ENCODE measurements at places on chromosomes 1 and 21.

GRCh38 chr1:70922196-70922595, 125.4 kb downstream of the PTGER3 start:
- DNase-seq = no peak

DNA sequence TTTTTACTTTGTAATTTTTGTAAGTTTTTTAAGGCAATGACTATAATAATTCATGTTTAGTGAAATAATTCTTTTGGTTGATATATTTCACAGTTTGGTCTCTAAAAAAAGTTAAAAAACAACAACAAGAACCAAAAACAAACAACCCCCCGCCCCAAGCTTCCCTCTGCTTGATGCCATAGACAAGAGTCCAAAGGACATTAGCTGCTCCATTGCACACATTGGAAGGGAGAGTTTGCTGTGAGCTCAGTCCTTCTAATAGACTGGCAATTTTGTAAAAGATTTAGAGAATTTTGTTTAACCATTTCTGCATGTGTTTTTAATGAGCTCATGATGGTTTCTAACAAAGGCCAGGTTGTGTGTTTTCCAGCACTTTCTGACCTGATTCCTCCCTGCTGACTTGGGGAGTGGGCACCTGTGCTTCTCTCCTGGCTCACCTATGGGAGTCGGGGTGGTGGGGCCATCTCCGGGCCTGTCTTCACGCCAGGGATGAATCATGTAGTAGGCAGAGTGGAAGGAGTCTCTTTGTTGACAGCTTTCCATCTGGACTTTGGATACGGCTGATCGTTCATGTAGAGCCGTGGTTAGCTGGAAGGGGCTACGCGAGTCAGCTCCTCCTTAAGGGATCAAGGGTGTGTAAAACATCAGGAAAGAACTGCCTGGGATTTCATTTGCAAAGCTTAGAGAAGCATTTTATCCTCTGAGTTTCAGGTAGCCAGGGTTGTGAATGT, 14.1 kb downstream of the ZBTB18 start:
- DNase-seq = no peak

DNA sequence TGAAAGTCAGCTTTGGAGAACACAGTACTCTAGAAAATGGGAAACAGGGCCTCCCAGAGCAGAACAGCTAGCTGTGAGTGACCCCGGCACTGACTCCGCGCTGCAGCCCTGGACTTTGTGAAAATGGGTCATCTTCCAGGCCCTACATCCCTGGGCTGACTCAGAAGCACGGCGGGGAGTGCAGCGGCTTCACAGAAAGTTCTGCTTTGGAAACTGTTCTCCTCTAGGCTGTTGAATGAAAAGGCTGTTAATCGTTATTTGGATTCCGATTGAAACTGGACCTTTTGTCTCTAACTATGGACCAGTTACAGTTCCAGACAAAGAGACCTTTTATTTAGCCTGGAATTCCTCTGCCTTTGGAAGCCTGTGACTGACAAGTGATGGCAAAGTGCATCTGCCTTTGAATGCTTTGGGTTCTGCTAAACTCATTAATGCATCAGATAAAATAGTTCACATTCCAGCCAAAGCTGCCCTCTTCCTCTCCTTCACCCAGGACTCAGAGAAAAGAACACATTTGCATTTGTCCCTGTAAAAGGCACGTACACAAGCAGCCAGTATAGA, 144.9 kb upstream of the HOOK1 start:
- no peak for DNase-seq

DNA sequence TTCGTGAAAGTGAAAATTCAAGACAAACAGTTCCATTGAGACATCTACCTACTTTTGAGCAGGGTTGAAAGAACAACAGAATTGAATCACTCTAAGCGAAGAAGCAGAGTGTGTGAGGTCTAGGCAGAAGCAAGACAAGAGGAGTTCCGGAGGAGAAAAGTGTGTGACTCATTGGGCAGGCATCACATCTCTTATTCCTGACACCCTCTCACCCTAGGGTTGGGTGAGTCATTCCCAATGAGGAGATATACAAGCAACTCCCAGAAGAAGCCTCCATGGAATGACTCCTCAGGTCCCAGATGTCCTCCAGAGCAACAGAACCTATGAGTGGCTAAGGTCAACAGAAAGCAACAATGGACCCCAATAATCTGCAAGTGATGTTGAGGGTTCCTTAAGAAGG, 138.1 kb downstream of the TPR start:
- DNase-seq = no peak

DNA sequence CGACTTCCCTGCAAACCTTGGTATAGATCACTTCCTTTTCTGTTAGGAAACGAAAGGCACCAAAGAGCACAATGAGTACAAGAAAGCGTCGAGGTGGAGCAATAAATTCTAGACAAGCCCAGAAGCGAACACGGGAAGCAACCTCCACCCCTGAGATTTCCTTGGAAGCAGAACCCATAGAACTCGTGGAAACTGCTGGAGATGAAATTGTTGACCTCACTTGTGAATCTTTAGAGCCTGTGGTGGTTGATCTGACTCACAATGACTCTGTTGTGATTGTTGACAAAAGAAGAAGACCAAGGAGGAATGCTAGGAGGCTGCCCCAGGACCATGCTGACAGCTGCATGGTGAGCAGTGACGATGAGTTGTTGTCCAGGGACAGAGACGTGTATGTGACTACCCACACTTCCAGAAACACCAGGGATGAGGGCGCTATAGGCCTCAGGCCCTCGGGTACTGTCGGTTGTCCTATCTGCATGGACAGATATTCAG, 18.5 kb downstream of the FAM89A start:
- no peak for DNase-seq

DNA sequence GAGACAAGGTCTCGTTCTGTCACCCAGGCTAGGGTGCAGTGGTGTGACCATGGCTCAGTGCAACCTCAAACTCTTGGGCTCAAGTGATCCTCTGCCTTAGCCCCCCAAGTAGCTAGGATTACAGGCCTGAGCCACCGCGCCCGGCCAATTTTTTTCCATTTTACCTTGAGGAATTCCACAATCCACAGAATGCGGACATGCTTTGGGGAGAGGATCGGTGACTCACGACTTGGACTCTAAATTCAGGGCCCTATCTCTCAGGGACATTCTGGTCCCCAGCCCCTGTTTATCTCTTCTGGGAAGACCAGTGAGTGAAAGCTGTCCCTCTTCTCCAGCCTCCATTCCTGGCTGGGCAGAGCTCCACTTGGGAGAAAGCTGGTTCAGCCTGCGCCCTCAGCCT, 5.2 kb downstream of the PADI1 start:
- DNase-seq = no peak

GRCh38 chr21:31730712-31731055, 1.2 kb downstream of the SCAF4 start:
- no peak for DNase-seq

- no peak for DNase-seq
These were observed 35.5 kb downstream of the COLGALT2 start for GRCh38 chr1:184002071-184002470.

DNA sequence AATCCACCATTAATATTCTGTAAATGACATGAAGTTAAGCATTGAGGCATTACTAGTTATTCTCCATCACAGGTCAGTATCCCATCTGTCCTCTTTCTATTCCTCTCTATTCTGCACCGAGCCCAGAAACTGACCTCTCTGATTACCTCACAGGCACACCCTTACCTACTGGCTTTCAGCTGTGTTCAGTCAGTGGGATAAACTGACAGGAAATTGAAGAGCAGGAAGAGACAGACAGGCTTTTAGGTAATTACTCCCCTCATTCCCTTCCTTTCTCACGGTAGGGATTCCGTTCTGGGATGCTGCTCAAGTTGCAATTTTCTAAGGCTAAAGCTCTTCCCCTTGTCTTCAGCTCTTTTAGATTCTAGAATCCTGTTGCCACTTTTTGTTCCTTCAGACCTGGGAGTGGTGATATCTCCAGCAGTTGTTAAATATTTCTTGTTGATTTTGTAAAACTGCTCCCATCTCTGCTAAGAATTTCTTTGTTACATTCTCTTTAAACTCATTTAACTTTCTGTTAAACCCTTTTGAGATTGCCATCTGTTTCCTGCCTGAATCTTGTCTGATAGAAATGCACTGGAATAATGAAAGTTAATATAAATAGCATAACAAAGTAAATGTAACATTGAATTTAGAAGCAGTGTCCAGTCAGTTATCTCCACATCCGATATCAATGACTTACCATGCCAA, 1063.4 kb downstream of the PLA2G4A start:
- no peak for DNase-seq

DNA sequence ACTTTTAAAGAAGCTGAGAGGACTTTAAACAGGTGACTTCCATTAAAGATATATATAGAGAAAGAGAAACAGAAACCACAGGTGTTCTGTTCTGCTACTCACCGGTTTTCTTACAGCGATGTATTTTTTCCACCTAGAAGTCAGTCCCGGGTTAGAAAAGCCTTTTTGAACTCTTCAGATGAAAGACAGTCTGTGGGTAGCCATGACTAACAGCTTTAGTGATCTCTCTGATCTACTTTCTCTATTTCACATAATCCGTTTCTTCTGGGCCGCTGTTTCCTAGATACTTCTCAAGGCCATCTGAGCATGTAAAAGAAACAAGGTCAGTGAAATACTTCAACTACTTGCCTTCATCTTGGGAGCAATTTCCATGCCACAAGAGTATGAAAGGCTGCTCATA, 25.1 kb downstream of the WDR64 start:
- no peak for DNase-seq

- DNase-seq = no peak
These were observed 92.1 kb upstream of the AJAP1 start for GRCh38 chr1:4562321-4562720.

Data from stimulated activated CD8-positive, alpha-beta memory T cell treated with anti-CD3 and anti-CD28 coated beads, Interleukin-2, amount 100 ng/mL, for 48 hours (primary cell).